ENCODE measurements at places on chromosomes 2 and 18. TPM values are rescaled to one million over a fixed set of nuclear protein-coding genes. Genes with fewer than 3 reads are reported as not detected.

The TUBA3D gene
- not detected for total RNA-seq

The PLEK gene
- 34.9 TPM for total RNA-seq

The SPP2 gene
- not detected for total RNA-seq

The ITGA4 gene
- total RNA-seq: 18.2 TPM

The CHAC2 gene
- 4.4 TPM for total RNA-seq

The GMPPA gene
- total RNA-seq: 35.3 TPM

The PIKFYVE gene
- 20.1 TPM for total RNA-seq

The IL36RN gene
- not detected for total RNA-seq

The GALNT13 gene
- 4.1 TPM for total RNA-seq

DNA sequence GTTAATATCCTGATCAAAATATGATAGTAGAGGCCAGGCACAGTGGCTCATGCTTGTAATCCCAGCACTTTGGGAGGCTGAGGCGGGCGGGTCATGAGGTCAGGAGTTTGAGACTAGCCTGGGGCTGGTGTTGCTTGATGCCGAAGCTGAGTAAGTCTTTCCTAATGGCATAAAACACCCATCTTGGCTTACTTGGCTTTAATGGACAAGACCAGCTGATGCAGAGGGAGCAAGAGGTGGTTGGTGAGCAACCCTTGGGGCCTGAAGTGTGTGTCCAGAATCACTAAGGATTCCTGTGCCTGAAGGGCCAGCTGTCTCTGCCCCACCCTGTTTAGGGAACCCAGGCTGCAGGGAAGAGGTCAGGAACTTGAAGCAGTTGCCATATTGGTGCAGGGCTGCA lies 217.2 kb downstream of the ARL4C start:
- H3K27ac ChIP-seq: no peak overlapping the region
- DNase-seq: no peak
- H3K4me3 ChIP-seq: no peak overlapping the region
- no peaks in the 10 kb centered on the region for H3K4me1 ChIP-seq

DNA sequence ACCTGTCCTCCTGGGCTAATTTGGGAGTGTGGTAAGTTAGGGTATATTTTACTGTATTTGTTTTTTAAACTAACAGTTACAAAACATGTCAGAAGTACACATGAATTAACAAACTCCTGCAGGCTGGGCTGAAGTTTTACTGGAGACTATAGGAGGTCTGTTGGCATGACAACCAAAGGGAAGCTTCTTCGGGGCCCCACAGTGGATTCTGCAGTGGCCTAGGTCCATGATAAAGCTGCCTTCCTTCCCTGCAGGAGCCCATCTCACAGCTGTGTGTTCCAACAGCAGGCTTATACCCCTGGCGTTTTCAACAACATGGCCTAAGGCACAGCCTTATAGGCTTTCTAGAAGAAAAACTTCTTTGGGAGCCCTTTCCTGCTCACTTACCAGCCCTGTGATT lies 128.0 kb upstream of the SETBP1 start:
- H3K4me3 ChIP-seq: no peak overlapping the region
- no peaks in the 10 kb centered on the region for H3K27me3 ChIP-seq
- H3K27ac ChIP-seq: no peak overlapping the region
- H3K4me1 ChIP-seq: no peaks in the 10 kb centered on the region
- no peak for DNase-seq

GRCh38 chr2:120896126-120896525 lies 160.5 kb downstream of the GLI2 start:
- H3K4me1 ChIP-seq: no peaks in the 10 kb centered on the region
- H3K27me3 ChIP-seq: no peaks in the 10 kb centered on the region
- no peak overlapping the region for H3K27ac ChIP-seq
- no peaks in the 10 kb centered on the region for H3K36me3 ChIP-seq
- no peak overlapping the region for H3K4me3 ChIP-seq
- DNase-seq: no peak

DNA sequence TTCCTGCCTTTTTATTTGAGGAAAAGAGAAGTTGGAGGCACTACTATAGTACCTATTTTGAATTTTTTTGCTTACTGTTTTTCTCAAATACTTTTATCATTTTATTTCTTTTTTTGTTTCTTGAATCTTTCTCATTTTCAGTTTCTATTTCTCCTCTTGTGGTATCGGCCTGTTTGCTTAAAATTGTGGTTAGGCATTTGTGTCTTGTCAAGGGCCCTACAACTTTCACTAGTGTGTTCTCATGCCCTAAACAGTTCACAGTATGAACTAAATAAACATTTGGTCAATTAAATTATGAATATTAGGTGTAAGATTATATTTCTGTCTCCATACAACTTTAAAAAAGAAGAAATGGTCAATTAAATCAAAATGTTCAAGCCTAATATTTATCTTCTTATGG lies 613.5 kb downstream of the MBD2 start:
- no peak overlapping the region for H3K27ac ChIP-seq
- H3K36me3 ChIP-seq: no peaks in the 10 kb centered on the region
- no peaks in the 10 kb centered on the region for H3K27me3 ChIP-seq
- DNase-seq: no peak
